ENCODE measurements at places on chromosomes 4 and X. TPM values are rescaled to one million over a fixed set of nuclear protein-coding genes. Genes with fewer than 3 reads are reported as not detected.

DNA sequence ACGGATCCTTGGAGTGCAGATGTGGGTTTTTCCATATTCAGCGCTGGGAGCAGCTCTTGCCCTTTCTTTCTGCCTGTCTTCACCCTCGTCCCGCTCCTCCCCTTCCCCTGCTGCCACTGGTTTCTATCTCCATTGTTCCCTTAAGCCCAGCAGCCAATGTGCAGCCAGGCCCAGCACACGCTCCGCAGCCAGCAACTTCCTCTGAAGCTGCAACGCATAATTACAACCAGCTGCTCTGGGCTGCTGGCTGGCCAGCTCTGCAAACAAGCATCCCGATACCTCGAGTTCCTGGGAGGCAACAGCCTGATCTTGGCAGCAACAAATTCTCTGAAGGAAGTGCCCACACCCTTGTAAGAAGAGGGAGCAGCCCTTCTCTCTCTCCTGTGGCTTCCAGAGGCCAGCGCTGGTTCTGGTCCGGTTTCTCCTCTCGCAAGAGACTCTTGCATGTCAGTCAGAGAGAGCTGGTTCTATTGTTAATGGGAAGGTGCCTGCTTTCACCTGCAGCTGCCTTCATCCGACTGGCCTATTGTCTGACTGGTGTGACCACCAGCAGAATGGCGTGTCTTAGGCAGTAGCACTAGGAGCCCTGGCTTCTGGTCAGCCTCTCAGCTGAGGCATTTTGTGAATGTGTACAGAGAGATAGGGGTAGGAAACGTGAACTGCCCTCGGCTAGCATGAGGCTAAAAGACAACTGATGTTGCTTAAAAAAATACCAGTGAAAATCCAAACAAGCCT lies 83.8 kb upstream of the MAML3 start:
- no peak for DNase-seq

GRCh38 chr4:150336676-150337412 lies 245.1 kb upstream of the MAB21L2 start:
- DNase-seq, result no peak

GRCh38 chr4:158786121-158786601 lies 17.3 kb downstream of the FNIP2 start:
- no peak for DNase-seq

GRCh38 chrX:1103360-1103759 lies 109.1 kb downstream of the CRLF2 start:
- no peak for DNase-seq

DNA sequence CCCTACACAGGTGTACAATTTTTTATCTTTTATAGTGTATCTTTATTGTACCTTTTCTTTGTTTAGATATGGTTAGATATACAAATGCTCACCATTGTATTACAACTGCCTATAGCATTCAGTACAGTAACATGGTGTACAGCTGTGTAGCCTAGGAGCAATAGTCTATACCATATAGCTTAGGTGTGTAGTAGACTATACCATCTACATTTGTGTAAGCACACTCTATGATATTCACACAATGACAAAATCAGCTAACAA lies 80.3 kb downstream of the FAM13A start:
- no peak for DNase-seq

- DNase-seq, result no peak
Measured at GRCh38 chrX:70552130-70552704, 107.6 kb downstream of the DLG3 start.

Gene SPON2
- total RNA-seq, result 24.6 TPM

Gene DUX4
- not detected for total RNA-seq

Gene SYTL5
- not detected for total RNA-seq
